CD4-positive, alpha-beta T cell treated with Interleukin-17A for 1 hour (primary cell): ENCODE measurements at places on chromosomes 1 and 21.

- no peak for DNase-seq
Observed at GRCh38 chr1:189356206-189356605, 1121.5 kb downstream of the BRINP3 start.

- no peak for DNase-seq
Observed at GRCh38 chr1:161274874-161275273, 16.3 kb downstream of the PCP4L1 start.

GRCh38 chr1:12170263-12170671, 3.5 kb downstream of the TNFRSF1B start:
- DNase-seq: no peak

DNA sequence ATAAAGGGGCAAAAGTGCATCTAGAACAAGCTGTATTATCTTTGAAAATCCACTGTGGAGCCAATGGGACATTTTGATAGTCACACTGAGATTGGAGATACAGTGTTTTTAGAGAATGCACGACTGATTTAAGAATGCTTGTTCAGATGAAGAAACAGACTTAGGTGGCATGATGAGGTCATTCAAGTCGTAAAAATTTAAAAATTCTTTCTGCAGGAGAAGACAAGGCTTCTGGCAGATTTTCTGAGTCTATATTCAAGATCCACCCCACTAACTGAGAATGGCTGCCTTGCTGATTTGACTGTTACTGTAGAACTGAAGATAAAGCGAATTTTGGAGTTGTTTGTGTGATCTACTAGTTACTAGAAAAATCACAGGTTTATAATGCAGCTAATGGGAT, 310.6 kb downstream of the LRRC7 start:
- no peak for DNase-seq

DNA sequence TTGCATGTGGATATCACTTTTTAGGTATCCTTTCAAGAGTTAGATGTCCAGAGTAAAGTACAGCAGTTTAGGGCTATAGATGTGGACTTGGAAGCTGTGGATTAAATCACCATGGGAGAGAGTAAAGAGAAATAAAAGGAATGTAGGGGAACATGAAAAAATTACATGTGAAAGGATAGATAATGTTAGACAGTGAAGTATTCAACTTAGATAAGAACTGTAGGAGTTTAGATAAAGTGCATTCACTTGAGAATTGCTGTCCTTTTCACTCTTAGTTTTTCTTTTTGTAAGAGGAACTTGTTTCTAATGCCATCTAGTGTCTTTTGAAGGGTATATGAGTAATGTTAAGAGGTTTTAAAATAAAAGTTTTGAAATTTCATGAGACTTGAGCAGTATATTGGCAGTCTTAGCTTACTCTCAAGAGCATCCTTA, 40.1 kb downstream of the MAST2 start:
- no peak for DNase-seq
